HCT116 (cell line): ENCODE measurements at places on chromosomes 2 and 18.
A peak's percentile ranks its signal among the peaks of the same experiment; 100 is the strongest.

DNA sequence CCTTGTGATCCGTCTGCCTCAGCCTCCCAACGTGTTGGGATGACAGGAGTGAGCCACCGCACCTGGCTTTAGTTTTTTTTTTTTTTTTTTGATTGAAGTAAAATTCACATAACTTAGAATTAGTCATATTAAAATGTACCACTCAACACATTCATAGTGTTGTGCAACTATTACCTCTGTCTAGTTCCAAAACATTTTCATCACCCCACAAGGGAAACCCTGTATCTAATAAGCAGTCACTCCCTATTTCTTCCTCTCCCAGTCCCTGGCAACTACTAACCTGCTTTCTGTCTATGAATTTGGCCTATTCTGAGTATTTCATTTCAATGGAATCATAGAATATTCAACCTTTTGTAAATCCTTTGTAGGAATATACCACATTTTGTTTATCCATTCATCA, 123.9 kb upstream of the FAM117B start:
- no peak for DNase-seq

- DNase-seq: no peak
These were observed 84.5 kb upstream of the TANK start for GRCh38 chr2:161075701-161076100.

DNA sequence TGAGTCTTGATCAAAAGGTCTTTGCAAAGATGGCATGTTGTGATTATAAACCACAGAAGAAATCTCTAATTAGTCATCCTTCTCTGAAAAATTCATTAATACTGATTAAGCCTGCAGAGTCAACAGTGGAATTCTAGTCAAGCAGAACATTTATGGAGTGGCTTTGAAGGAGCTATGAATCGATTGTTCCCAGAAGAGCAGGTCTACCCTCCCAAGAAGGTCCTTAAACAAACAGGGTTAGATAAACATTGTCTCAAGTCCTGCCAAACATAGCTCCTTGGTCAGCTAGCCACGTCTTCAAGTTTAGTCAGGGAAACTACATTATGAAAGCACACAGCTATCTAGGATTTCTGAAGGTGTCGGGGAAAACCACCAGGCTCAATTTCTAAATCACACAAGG, 88.9 kb downstream of the ITGA4 start:
- DNase-seq: no peak

- no peak for DNase-seq
These were observed 5.1 kb upstream of the MALT1 start for GRCh38 chr18:58666176-58666575.

DNA sequence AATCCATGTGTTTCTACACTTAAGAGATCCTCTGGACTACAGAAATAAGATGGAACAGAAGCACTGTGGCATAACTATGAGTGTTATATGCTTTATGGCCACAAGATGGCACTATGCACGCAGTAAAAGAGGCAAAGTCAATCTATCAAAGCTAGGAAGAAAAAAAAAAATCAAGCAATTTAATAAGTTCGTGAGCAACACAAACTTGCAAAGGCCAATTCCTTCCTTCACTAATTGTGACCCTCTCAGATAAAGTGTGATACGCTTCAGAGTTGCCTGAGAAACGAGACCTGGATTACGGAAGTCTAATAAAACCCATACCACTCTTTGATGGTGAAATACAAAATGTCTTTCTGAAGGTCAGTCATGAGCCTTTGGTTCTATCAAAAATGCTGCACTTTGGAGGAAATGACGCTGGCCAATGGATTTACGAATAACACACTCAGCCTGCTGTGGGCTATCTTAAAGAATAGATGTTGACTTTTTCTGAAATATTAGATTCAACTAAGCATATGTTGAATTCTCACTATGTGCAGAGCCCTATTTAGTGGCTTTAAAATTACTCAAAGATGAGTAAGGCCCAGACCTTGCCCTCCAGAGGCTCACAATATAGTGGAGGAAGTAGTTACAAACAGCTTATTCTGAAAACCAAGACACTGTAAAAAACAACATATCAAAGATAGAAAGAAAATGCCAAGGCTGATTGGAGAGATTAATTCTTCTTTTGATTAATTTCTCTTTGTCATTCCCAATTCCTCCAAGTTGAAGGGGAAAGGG, 35.5 kb upstream of the TTR start:
- peak; percentile 71 for DNase-seq

- no peak for DNase-seq
These were observed 10.3 kb downstream of the STAMBP start for GRCh38 chr2:73838889-73839534.

- DNase-seq: no peak
These were observed 48.7 kb upstream of the ANXA4 start for GRCh38 chr2:69693059-69693774.

GRCh38 chr18:77098029-77098428, 34.6 kb downstream of the MBP start:
- no peak for DNase-seq

- DNase-seq: no peak
These were observed 24.3 kb downstream of the MOCOS start for GRCh38 chr18:36211612-36212065.

DNA sequence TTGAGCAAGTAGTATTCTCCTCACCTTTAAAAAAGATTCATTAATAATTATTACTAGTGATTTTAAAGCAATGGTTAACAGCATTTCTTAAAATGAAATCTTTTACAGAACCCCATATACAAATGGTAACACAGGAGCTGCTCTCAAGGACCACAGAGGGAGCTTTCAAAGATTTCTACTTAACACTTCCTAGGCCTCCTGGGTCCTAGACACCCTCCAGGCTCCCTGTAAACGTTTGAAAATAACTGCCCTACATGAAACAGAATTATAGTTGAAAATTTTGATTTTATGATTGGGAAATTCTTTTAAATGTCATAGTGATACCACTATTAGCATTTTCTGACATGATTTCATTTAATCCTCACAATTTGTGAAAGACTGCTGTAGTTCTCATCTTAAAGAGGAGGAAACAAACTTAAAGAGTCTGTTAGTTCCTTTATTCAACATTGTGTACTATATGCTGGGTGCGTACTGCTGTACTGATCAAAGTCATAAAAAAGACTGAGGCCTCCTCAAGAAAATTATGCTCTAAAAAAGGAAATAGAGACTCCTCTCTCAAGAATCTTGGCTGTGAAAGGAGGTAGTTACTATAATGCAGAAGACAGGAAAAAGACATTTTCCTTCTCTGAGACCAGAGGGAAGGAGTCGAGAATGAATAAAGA, 10.6 kb downstream of the CUL3 start:
- no peak for DNase-seq

GRCh38 chr2:81436256-81436655, 1131.7 kb upstream of the LRRTM1 start:
- peak; percentile 63 for DNase-seq

DNA sequence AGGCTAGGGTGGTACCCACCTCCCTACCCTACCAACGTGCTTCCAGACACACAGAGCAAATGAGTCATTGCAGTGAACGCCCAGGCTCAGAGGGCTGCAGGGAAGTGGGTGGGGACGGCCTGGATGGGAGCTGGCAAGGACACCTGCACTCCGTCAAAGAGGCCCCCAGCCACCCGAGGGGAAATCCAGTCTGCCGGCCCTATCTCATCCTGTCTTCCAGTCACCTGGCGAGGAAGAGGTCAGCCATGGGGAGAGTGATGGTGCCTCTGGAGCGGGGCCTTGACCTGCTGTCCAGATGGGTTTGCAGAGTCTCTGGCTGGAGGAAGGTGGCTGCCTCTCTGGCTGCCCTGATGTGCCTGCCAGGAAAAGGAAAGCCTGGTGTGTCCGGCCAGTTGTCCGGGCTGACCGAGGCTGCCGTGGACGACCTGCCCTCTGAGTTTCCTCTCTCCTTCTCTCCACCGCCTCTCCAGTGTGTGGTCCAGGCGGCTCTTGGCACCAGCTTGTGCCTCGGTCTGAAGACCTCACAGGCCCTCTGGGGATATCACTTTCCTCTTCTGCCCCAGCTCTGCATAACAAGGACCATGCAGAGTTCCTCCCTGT, 209.7 kb upstream of the COPS8 start:
- no peak for DNase-seq

GRCh38 chr18:57048351-57048750, 98.5 kb upstream of the BOD1L2 start:
- no peak for DNase-seq

DNA sequence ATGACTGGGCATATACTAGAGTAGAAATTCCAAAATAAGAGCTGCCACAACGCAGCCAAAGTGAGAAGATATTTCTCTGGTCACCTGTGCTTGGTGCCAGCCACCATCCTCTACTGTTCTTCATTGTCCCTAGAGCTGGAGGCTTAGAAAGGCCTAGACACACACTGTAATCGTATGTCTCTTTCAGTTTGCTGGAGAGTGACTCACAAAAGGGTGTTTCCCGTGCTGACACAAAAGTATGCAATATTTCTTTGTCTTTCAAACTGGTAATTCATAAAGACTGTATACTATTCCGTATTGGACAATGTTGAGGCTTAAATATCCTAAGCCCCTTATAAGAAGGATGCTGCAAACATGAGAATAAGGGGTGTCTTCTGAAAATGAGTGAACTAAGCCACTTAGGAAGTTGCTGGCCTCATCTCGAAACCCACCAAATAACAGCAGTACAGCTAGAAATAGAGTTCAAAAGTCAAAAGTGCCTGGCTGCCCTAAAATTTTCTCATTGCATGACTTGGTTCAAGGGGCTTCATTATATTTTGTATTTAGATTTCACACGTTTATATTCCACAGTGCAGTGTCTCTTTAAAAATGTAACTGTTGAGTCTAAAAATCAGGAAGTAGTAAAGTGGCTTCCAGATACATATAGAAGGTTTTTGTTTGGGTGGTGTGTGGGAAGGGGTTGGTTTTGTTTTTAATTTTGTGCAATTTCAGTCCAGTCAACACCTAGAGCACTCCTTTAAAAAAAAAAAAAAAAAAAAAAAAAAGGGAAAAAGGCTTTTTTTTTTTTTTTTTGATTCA, 601.1 kb downstream of the ARHGAP15 start:
- DNase-seq: no peak

DNA sequence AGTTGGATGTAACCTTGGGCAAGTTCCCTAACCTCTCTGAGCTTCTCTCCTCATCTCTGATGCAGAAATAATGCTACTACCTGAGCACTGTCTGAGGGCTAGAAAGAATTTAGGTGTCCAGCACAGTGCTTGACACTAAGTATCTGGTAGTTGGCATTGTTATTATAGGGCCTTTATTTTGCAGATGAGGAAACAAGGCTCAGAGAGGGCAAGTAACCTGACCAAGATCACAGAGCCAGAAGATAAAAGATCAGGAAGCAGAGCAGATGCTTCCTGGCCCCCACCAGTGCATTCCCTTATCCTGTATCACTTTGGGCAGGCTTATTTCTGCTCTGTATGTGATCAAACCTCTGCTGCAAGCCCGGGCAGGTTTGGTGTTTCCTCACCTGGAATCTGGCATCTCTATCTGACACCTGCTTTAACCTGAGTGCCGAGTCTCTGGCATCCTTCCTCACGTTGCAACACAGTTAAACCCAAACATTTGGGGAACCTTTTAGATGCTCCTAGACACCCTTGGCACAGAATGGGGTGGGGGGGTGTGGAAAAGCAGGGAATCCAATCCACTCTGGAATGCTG, 69.9 kb downstream of the PLB1 start:
- no peak for DNase-seq

- DNase-seq: no peak
These were observed 14.0 kb upstream of the BCL2L11 start for GRCh38 chr2:111106706-111107105.

GRCh38 chr2:1886405-1886992, 142.2 kb upstream of the PXDN start:
- peak; percentile 47 for DNase-seq

DNA sequence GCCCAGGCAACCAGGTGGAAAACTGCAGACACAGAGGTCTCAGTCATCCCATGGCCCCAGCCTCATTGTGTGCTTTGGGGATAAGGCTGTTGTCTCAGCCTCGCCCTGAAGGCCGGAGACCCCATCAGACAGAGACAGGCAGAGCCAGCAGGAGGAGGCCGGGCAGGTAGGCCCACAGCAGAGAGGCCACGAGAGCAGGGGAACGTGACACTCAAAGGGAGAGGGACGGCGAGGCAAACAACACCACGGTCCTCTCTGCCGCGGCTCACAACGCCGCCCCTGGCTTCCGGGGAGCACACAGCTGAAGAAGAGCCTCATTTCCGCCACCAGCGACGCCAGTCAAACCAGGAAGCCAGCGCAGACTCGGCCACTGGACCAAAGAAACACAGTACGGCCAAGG, 103.3 kb downstream of the ZNF516 start:
- no peak for DNase-seq

GRCh38 chr2:233114421-233114861, 54.3 kb downstream of the INPP5D start:
- DNase-seq: no peak

DNA sequence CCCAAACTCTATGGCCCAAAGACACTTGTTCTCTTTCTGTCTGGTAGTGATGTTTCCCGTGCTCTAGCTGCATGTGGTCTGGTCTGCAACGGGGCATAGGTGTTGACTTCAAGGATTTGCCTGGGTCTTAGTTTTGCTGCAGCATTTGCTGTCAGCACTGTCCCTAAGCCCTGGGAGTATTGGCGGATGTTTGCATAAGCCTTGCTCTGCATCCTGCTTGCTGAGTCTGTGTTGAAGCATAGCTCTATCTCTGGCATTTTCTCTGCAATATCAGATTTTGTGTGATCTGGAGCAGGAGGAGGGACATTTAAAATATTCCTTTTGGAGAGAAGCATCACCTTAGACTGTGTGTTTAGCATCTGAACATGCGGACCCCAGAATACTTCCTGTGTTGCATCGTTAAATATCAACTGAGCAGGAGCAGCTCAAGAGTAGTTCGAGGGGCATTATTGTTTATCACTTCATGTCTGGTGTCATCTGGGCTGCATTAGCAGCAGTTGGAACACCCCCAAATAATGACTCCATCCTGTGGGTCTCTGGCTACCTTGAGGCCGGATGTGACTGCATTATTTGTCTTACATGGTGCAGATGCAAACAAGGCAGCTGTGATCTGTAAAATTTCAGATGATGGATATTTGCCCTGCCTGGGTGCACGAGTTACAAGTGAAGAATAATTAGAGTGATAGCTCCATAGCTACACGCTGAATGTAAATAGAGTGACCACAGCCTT, 231.7 kb downstream of the TRIB2 start:
- DNase-seq: no peak

DNA sequence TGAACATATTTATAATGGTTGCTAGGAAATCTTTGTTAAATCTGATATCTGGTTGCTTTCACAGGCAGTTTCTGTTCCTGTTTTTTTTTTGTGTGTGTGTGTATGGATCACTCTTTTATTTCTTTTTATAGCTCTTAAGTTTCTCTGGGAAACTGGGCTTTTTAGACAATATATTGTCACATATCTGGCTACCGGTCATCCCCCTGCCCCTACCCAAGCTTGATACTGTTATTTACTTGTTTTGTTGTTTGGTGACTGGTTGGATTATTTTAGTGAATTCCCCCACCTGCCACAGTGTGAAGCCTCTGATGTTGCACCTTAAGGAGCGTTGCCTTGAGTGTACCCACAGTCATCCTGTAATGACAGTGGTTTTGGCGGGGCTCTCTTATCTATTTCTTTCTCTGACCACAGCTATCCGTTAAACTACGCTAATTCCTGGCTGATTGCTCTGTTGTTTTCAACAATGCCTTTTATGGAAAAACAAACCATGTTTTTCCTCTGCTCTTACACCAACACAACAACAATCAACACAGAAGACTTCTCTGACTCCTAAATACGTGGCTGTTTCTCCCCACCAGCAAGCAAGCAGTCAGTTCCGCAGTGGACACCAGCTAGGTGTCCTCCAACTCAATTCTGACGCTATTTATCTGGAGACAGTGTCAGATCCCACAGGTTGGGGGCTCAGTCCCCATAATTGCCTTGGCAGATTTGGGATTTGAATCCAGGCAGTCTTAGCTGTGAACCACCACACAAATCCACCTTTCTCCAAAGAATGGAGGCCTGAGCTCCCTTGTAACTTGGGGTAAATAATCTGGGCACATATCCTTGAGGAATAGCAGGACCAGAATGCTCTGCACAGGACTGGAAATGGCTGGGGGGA, 10.9 kb downstream of the GNLY start:
- no peak for DNase-seq
